ENCODE measurements at places on chromosomes 7 and 10.

- DNase-seq: no peak
Observed at GRCh38 chr7:31734456-31734855, 47.4 kb downstream of the PPP1R17 start.

DNA sequence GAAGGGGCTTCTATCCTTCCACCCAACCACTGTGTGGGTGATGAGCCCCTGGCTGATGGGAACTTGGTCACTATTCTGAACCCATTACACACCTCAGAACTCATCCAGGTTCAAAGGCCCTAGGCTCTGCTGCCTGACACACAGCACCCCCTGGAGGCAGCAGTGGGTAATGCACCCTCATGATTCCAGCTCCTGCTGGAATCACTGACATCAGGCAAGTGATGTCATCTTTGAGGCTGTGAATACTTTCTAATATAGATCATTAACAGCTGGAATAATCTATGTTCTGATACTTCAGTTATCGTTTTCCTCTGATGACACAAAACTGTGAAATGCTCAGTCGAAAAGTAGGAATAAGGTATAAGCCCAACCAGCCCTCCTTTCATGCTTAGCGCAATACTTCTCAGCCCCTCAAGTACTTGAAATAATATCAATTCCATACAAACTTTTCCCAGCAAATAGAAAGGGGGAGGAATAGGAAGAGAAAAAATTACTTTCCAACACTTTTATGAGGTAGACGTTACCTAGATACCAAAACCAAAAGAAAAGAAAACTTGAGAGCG, 7.5 kb upstream of the RBP3 start:
- DNase-seq: peak; percentile 56

DNA sequence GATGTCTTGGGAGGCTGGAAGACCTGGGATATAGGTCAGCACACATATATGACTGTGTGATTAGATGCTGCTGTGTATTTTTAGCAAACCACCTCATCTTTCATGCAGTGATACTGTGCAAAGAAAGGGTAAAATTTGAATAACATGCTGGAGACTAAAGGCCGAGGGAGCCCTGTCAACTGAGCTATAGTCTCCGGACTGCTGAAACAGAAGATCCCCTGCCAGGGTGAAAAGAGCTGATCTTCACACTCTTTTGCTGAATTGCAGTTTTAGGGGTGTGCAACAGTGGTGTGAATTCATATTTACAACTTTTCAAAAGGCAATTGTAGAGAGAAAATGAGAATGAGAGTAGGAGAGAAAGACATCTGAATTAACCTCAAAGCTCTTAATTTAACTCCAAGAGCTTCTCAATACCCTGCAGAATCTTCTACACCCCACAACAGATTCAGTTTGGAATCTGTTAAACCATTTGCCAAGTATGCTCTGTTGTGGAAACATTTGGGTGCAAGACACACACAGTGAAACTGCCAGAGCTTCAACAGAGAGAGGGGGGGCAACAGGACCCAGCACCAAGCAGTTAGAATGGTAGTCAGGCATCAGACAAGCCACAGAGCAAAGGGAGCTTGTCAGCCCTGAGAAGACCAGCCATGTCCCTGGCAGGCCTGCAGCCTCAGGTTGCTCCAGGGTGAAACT, 190.1 kb upstream of the STK17A start:
- no peak for DNase-seq

DNA sequence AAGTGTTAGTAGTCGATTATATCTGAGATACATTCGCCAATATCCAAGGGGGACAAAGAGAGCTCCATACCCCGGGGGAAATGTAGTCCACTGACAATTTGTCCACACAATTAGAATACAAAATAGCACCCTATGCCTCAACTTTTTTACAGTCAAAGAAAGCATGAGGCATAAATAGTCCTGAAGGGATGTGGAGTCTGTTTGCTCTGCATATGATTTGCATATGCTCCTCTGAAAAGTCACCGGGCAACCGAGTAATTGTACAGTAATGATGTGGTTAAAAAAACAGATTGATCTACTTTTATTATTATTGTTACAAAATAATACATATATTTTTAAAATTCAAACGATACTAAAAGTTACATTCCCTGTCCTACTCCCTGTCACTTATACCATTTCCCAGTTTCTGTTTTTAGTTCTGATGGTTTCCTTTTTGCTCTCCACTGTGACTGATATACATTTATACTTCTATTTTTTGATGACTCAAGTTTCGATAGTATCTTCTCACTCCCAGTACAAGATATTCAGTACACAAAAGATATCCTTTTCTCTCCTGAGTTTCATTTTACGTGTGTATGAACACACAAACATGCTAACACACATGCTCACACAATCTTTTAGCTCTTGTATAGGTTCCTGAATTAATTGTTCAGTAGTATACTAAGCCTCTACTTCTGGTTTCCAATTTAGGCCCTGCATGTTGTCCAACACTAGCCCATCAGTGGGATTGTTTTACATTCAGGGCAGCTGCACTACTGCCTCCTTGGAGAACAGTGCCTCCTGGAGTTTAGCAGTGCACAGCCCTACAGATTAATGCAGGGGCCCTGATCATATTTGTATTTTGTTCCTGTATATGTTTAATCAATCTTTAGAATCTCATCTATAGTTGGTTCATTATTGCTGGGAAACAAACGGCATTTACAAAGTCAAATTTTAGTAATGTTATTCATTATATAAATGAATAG, 130.9 kb downstream of the TES start:
- no peak for DNase-seq

DNA sequence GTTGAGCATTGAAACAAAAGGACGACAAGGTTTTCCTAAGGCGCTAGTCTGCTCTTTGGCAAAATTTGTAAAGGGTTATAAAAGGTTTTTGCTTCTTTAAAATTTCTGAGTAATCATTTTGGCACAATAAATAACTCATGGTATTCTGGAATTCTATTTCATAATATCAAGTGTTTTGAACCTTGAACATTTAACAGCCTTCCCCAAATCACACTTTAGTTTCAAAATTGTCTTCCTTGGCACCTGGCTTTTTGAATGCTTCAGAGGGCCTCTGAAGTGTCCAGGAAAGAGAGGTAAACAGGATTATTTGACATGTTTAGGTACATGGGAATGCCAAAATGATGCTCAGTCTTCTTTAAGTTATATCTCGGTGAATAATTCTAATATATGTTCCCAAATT, 220.8 kb downstream of the PHF14 start:
- no peak for DNase-seq

DNA sequence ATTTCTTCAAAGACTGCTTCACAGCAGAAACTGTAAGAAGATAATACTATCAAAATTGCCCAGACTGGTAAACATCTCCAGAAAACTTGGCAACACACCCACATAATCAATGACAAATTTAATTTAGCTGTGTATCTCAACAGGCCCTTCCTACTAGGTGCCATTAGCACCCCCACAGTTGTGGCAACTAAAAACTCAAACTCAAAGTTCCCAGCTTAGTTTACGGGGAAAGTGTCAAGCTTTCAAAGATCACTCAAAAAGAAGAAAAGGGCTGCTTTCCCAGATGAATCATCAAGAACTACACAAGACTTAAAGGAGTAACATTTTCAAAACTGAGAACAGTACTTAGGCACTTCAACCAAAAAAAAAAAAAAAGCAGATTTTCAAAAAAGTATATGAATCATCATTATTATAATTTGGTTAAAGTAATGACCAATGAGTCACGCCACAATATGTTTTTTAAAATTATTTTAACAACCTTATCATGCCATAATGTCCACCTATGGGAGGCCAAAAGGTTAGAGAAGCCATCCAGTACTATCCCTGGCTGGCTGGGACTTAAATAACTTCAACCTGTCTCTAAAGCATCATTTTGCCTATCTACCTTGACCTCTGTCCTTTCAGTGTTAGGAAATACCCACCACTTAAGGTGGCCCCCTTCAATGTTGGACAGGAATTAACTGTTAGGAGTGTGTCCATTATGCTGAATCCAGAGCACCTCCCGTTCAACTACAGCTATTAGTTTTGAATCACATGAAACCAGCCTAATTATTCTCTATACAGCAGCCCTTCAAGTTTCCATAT, 90.8 kb downstream of the ZFAND4 start:
- no peak for DNase-seq

DNA sequence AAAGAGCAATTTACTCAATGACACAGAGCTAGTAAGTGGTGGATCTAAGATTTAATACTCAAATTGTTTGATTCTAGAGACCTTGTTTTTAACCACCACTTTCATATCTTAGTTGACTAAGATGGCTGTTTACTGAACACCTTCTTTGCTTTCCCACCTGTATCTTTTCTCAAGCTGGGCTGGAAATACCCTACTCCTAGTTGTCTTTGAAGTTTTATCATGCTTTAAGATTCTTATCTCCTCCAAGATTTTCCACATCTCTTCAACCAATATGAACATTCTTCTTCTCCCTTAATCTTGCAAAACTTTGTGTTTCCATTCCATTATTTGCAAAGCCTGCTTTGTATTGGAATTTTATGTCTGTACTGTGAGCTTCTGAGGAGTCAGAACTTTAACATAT, 157.9 kb downstream of the NXPH1 start:
- DNase-seq: no peak

DNA sequence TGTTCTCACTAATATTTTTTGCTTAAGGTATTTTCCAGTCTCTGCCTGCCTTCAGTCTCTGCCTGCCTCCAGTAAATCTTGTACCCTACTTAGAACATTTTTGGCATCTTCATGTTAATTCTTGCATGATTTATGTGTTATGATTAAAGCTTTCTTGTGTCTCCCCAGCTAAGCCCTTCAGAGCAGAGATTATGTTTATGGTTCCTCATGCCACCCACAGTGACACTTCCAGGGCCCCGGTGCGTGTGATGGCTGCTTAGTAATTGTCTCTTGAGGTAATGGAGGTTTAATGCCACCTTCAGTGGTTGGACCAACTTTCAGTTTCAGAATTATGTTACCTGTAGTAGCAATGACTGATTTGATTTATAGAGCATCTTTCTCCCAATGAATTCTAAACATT, 70.6 kb upstream of the MET start:
- no peak for DNase-seq

DNA sequence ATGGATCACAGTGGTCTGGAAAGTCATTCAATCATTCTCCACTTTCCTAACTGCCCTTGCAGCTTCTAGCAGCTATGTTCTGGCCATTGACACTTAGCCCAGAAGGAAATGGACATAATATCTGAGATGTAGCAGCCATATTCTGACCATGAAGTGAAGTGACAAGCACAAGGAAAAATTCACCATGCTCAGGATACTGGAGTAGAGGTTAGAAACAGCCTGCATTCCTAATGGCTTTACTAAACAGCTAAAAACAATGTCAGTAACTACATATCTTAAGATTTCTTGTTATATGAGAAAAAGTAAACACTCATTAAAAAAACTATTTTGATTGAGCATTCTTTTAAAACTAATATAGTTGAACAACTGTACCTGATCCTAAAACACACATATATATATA, 443.8 kb downstream of the MAGI2 start:
- no peak for DNase-seq

GRCh38 chr10:101934686-101935305, 91.2 kb upstream of the KCNIP2 start:
- no peak for DNase-seq

Measured in stimulated activated CD4-positive, alpha-beta T cell treated with anti-CD3 and anti-CD28 coated beads, TNF-alpha, amount 100 ng/mL, for 4 hours (primary cell).